NCI-H1105 treated with DMSO at 0.1 percent for 48 hours (cell line): ENCODE measurements at places on chromosomes 1 and 21.

DNA sequence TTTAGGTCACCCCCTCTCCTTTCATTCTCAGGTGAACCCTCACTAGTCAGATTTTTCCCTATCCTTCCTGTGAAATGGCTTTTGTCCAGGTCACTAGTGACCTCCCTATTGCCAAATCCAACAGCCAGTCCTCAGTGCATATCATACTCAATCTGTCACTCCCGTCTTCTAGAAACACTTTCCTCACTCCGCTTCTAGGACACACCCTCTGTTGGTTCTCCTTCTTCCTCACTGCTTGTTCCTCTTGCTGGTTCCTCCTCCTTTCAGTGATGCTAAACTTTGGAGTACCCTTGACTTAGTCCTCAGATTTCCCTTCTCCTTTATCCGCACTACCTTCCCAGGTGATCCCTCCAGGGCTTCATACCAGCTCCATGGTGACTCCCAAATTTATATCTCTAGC, 94.3 kb downstream of the RNF220 start:
- DNase-seq, result no peak

GRCh38 chr1:245915406-245915805, 591.7 kb downstream of the SMYD3 start:
- DNase-seq, result no peak

DNA sequence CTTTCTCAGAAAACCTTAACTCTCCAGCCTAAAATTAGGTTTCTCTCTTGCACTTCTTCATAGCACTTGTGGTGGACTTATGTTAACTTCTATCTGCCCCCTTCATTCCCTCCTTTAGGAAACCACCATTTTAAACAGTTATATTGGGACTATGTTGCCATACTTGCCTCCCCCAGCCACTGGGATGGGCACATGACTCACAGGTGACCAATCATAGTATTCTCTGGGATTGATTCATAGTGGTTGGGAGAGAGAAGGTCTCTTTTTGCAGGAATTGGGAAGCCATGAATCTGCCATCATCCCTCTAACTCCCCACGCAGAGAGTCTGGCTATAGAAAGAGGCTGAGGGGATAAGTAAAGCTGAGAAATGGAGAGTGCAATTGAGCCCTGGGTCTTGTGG, 50.4 kb upstream of the NRDC start:
- DNase-seq, result no peak

DNA sequence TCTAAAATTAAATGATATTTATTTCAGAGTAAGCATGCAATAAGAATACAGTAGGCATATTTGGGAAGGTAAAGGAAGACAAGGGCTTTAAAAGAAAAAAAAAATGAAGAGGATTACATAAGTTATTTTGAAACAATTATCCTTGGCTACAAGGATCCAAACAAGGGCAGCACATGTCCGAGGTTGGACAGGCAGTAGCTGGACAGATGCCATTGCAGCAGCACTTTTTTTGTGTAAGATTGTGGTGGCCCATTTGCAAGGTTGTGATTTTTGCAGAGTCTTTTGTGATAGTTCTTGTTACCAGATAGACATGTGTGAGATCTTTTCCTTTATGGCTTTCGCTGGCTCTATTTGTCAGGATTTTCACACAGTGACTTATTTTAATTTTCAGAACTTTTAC, 89.4 kb upstream of the COG2 start:
- DNase-seq, result no peak

DNA sequence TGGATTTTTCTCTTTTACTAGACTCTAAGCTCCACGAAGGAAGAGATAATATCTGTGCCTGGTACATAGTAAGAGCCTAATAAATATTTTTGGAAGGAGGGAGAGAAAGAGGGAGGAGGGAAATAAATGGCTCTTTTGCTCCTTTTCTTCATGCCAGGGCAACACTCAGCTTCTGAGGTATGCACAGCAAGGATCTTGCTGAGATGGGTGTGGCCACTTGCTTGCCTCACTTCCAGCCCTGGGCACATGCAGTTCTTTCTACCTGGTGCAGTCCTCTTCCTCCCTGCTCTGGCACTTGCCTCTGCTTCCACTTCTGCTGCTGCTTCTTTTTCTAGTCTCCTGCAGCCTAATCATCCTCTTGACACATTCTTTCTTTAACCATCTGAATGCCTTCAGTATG, 148.1 kb downstream of the FGGY start:
- no peak for DNase-seq

DNA sequence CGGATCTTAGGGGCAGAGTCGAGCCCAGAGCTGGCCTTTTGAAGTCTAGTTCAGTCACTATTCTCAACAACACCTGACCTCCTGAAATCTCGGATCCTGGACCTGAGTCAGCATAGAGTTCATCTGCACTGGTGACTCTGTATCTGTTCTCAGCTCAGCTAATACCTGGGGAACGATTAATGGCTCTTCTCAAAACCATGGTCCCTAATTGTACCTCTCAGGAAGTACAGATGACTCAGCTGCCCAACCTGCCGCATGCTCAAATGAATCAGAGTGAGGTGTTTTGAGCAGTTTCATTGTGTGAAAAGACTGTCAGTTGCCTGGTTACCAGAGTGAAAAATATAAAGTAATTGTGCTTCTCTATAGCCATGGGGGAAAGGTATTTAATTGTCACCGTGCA, 89.2 kb downstream of the SLC35F3 start:
- no peak for DNase-seq

- DNase-seq, result peak; percentile 2
Measured at GRCh38 chr1:236143104-236143948, 987 bp downstream of the GPR137B start.

GRCh38 chr1:93701629-93702028, 20.0 kb upstream of the BCAR3 start:
- DNase-seq, result no peak

DNA sequence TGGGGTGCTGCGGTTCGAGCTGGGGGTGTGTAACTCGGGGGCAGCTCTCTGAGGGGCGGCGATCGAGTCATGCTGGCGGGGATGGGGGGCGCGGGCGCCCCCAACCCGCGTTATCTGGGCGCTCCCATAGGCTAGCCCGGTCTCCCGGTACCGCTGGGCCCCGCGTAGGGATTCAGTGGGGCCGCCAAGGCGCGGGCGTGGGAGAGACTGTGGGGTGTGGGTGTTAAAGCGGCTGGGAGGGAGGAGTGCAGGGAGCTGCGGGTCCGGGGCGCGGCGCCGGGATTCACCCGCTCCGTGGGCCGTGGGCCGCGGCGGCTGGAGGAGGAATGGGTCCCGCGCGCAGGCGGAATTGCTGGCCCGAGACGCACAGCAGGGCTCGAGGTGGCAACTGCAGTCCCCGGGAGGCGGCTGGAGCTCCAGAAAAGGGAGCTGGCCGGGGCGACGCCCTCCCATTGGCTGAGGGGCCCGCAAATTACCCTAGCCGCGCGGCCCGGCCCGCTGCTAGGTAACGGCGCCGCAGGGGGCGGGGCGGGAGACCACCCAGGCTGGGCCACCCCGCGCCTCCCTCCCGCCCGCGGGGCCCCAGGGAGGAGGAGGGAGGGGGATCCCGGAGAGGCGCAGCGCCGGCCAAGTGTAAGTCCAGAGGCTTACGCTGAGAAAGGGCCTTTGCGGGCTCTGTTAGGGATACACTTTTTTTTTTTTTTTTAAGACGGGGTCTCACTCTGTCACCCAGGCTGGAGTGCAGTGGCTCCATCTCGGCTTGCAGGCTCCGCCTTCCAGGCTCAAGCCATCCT, at the start of gene PTCH2:
PTCH2 (minus strand) TSS at position 392 of the 794 bp plus-strand sequence; CDS start at position 71, 321 bp downstream.
- peak; percentile 85 for DNase-seq

GRCh38 chr1:94142022-94142421, 21.1 kb upstream of the ABCA4 start:
- DNase-seq, result no peak

GRCh38 chr1:43545695-43546387, 15.2 kb downstream of the PTPRF start:
- peak; percentile 78 for DNase-seq

DNA sequence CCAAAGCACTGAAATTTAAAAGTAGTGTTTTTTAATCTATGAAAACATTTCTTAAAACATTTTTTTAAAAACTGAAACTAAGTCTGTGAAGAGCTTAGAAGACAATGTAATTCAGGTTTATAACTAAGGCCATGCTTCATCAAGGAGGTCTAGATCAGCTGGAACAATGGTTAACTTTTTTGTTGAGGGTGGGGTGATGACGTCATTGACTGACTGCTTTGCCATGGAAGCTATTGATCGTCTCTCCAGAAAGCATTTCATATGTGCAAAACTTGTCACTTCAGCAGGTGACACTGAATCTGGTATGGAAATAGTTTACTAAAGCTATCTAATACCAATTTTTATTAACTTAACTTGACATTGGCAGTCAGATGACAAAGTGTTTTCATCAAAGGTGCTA, 21.0 kb downstream of the RAVER2 start:
- DNase-seq, result no peak

DNA sequence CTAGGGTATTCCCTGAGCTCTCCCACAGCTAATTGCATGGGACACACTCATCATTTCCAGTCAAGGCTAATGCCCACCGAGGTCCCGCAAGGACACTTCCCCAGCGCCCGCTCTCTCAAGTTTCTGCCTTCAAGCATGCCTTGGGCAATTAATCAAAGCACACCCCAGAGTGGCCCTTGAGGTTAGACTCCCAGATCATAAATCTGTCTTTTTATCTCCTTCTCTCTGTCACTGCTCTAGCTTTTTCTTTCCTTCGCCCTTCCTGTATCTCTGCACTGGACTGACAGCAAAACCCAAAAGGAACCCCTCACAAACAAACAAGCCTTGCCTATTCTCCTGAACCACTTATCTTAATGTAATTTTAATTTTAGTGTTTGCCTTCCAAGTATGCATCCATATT, 7.9 kb upstream of the EXOSC10 start:
- no peak for DNase-seq

DNA sequence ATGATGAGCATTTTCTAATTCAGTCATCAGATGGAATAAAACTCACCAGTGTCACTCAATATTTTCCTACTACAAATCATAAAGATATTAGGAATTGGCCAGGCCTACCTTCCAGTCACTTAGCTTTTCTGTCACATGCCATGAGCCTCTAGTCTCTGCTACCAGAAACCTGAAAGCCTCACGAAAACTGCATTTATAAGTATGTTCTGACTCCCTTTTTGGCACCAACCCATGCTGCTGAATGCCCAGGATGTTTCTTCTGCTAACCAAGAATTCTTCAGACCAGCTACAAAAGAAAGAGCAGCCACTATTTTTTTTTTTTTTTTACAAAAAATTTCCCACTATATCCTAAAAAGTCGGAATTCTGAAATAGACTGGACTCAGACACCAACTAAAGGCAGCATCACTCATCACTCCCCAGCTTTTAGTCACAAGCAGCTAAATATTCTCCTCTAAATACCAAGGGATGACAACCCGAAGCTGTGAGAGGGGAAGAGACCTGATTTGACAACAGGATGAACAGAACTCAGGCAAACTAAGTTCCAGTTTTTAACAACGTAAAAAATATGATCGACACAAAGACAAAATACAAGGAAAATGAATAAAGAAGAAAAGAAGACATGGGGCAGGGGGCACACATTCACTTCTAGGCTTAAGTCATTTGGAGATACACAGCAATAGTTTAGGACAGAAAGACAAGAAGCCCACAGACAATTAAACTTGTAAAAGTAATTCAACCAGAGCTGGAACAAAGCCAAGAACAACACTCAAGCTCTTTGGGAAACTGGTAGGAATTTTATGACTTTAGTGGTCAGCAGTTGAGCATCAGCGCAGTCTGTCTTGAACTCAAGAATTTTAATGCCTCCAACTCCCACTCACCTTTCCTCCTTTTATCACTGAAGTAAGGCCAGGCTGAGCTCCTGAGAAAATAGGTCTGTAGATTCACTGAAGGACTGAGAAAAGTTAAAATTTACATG, 1.7 kb downstream of the DCAF8 start:
- DNase-seq, result peak; percentile 49

DNA sequence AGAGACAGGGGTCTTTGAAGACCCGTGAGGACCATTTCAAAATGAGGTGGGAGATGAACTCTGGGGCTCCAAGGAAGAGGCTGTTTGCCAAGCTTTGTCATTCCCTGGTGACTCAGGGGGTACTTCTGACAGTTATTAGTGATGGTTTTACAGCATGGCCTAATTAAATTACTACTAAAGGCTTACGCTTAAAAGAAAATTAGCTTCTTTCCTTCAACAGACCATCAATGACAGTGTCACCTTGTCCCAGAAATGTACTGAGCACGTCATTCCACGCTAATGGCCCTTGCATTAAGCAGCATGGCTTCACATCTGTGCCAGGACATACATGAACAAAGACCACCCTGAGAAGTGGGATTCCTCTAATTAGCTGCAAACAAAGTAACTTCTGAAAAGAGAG, 5.1 kb upstream of the UTS2 start:
- no peak for DNase-seq

DNA sequence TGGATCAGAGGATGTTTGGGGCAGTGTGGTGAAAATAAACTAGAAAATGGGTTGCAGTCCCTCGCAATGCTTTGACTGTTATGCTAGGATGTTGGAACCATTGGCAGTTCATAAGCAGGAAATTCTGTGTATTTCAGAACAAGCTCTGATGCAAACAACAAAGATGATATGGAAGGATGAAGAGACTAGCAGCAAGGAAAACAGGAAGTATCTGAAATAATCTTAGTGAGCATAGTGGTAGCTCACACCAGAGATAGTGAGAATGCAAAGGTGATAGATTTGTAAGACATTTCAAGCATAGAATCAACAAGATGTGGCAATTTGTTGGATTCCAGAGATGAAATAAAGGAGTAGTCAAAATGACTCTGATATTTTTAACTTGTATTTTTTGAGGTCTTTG, 11.1 kb upstream of the RCC1 start:
- no peak for DNase-seq

- DNase-seq, result peak; percentile 72
Measured at GRCh38 chr1:232327899-232328298, 302.0 kb downstream of the SIPA1L2 start.

GRCh38 chr1:162951553-162952315, 90.8 kb upstream of the CCDC190 start:
- DNase-seq, result no peak

DNA sequence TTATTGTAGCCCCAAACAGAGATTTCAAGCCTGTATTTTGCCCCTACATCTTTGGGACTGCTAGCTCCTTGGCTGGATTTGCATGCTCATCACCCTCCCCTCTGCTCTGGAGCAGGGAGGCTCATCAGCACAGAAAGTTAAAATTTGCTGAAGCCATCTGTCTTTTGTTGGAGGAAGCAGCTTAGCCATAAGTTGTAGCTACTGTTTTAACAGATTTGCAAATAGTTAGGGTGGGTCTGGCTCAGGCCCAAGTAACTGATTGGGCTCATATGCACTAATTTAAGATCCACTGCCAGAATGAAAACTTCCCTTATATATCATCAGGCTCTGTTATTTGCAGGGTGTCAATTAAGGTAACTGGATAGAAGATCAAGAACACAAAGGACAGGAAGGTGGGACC, 307.0 kb downstream of the ZP4 start:
- DNase-seq, result no peak

GRCh38 chr1:197437601-197438000, 169.5 kb downstream of the CRB1 start:
- no peak for DNase-seq
